ENCODE measurements at places on chromosomes 5 and 9.

DNA sequence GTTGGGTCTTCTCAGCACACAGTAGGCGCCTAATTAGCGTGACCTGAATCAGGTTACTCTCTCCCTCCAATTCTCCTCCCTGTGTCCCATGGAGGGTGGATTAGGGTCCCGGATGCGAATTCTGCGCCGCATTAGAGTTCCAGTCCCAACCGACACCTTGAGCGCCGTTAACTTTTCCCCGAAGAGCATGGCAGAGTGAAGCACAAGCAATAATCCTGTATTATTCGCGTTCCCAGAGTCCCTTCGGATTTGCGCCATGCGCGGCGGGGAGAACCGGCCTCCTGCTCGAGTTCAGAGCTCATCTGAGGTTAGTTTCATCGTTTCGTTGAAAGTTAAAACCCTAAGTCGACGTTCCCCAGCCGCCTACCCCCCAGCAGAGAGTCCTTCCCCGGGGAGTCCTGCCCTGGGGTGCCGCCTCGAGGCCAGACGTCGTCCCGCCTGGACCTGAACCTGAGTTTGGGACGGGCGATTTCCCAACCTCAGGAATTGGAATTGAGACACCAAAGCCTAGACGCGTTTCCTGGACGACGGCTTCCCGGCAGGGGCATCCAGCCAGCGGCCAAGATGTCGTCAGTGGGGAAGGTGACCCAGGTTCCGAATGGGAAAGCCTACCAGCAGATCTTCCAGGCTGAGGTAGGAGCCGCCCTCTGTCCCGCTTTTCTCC, at the start of gene CCDC180:
CCDC180 (plus strand) TSS at position 160 of the 664 bp plus-strand sequence; CDS start at position 565, 405 bp downstream.
- DNase-seq, result no peak

- no peak for DNase-seq
Observed at GRCh38 chr9:86771941-86772634, 175.2 kb downstream of the GAS1 start.

GRCh38 chr9:10148796-10149195, 464.0 kb downstream of the PTPRD start:
- no peak for DNase-seq

GRCh38 chr5:77077829-77078176, 9.3 kb downstream of the ZBED3 start:
- no peak for DNase-seq

DNA sequence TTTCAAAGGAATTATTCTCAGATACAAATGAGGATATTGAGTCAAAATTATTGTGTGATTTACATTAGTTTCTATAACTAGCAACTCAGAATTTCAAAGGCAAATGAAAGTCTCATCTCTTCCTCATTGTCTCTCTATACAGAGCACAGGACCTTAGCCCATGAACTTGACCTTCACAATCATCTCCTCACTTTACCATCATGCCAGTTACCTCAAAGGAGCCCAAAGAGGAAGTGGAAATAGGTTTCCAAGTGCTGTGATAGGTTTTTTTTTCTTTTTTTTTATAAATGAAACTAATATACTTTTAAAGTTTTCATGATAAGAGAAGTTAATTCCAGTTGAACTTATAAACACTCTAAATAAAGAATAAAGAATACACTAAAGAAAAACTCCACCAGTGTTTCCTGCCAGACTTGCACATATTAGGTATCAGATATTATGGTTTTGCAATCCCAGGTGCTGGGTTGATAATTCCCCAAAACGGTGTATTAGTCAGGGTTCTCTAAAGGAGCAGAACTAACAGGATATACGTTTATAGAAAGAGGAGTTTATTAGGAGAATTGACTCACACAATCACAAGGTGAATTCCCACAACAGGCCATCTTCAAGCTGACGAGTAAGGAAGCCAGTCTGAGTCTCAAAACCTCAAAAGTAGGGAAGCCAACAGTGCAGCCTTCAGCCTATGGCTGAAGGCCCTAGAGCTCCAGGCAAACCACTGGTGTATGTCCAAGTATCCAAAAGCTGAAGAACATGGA, 50.1 kb upstream of the ADAMTS16 start:
- no peak for DNase-seq

- DNase-seq, result no peak
Observed at GRCh38 chr5:100697970-100698369, 162.8 kb downstream of the FAM174A start.

GRCh38 chr5:83956386-83956785, 235.7 kb upstream of the HAPLN1 start:
- no peak for DNase-seq

GRCh38 chr9:18800579-18800978, 232.4 kb downstream of the SAXO1 start:
- DNase-seq, result no peak
